Neural progenitor cell (in vitro differentiated cells): ENCODE measurements at places on chromosomes 11 and 22.

GRCh38 chr11:134858783-134859480 lies 446.9 kb upstream of the B3GAT1 start:
- no peak for DNase-seq

DNA sequence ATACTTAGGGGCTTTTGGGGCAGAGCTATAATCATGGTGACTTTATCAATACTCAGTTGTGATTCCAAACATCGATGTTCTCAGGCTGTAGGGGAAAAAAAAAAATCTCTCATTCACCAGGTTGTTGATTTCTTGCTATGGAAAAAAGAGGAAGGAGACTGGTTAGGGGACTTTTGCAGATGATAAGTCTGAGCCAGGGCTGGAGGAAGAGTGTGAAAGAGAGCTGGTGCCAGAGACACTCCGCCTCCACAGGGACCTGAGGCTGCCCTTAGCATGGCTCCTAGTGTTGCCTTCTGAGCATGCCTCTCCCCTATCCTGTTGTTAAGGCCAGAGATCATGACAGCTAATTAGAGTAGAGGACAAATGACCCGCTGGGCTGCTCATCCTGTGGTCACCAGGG lies 16.9 kb downstream of the UPB1 start:
- DNase-seq: no peak

DNA sequence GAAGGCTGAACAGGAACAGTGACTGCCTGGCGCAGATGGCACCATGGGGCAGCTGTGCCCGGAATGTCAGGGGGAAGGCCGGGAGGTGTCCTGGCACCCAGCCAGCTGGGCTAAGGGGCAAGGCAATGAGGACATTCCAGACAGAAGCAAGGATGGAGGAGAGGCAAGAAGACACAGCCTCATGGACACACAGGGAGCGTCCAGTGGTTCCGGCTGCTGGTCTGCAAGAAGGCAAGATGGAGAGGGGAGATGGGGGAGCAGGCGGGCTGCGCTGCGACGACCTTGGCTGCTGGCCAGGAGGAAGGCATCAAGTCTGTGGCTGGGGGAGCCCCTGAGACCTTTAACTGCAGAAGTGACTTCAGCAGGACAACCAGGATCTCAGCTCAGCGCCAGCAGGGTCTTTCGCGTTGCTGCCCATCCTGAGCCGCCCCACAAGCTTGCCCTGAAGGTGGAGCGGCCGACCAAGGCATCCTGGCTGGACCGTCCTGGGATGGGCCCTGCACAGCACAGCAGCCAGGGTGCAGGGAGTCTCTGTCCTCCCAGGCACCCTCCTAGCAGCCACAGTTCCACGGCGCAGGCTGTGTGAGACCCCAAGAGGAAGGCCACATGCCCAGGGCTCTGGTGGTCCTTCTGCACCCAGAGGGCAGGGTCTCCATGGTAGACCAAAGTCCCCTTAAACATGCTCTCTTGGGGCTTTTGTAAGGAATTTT lies 531.7 kb downstream of the BRD1 start:
- no peak for DNase-seq

DNA sequence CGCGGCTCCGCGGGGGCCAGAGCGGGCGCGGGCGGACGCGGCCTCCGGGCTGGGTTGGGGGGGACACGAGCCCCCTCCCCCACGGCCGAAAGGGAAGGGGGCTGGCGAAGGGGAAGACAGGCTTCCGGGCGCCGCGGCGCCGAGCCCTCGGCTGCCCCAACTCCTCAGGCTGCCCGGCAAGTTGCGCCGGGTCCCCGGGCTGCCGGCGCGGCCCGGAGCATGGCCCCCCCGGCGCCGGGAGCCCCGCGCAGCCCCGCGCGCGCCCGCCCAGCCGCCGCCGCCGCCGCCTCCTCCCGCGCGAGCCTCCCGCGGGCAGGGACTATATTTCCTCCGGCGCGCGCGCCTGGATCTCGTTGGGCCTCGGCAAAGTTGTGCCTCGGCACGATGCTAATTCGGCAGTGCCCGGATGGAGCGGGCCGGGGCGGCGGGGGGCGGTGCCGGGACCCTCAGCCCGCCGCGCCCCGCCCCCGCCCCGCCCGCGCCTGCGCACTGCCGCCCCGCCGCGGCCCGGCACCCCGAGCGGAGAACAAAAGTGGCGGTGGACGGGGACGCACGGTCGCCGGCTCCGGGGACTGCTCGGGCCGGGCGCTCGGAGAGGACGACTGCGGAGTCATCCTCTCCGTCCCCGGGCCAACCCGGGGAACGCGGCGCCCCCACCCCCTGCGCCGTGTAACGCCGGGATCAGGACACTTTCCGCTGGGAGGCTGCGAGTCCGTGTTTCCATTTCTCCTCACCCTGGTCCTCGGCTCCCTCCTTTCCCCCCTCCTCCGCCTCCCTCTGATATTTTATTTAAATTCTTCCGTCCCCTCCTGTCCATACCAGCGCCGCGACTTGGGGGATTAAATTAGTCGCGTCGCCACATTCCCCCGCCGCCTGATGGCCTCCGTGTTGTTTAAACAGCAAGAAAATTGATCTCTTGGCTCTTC lies at the start of gene PHF21B:
Gene PHF21B (minus strand): TSS at position 400 of the 926 bp plus-strand sequence. CDS start 456 bp downstream, outside the sequence.
- peak; percentile 97 for DNase-seq

DNA sequence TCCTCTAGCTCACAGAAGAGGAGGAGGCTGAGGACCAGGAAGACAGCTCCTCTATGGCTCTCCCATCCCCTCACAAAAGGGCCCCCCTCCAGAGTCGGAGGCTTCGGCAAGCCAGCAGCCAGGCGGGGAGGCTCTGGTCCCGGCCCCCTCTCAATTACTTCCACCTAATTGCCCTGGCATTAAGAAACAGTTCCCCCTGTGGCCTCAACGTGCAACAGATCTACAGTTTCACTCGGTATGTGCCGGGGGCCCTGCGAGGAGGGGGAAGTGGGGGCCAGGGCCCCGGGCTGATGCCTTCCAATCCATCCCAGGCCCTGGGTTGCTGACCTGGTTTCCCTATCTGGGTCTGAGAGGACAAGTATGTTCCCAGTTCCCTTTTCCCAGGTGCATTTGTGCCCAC lies 7.9 kb downstream of the FOXR1 start:
- DNase-seq: peak; percentile 80

DNA sequence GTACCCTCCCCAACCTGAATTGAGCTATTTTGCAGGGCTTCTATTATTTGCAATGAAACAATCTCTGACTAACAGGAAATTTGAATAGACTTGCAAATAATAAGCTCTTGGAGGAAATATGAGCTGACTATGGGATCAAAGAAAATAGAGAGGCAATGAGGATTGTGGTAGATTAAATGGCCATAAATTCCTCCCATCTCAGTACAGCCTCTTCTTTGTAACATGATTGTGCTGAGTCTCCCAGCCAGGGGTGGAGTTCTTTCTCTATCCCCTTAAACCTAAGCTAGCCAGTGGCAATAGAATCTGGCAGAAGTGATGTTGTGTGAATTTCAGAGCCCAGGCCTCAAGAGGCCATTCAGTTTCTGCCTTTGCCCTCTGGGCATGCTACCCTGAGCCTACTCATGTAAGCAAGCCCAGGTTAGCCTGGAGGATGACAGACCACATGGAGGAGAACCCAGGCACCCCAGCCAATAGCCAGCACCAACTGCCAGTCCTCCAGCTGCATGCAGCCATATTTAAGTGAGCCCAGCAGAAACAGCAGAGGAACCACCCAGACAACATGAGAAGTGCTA lies 86.8 kb upstream of the TP53I11 start:
- no peak for DNase-seq

DNA sequence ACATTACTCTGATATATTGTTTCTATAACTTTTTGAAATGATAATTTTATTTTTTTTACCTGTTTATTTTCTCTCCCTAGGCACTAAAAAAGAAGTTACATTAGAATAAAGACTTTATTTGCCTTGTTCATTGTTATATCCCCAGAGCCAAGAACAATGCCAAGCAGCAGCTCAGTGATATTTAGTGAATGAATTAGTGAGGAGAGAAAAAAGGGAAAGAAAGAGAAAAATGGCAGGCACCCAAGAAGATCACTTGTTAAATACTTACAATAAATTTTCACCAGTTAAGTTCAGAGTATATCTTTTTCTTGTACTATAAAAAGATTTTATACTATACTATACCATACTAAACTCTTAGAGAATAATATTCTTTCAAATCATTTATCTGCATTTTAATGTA lies 13.3 kb upstream of the ANO5 start:
- no peak for DNase-seq

GRCh38 chr11:71178076-71178475 lies 74.3 kb downstream of the SHANK2 start:
- DNase-seq: no peak

DNA sequence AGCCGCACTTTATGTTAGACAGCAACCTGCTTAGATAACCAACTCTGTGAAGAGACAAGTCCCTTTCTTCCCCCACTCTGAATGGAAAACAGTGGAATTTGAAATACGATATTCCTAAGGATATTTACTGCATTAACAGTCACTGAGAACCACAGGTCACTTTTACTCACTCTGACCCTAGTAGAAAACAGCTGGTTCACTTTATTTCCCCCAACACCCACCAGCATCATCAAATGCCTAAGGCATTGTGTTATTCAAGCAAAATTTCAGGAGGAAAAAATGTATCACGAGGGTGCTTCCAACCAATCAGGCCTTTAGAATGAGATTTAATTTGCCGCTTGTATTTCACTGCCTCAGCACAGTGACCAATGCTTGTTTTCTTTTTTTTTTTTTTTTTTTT lies 1134.1 kb upstream of the CCDC90B start:
- peak; percentile 16 for DNase-seq

DNA sequence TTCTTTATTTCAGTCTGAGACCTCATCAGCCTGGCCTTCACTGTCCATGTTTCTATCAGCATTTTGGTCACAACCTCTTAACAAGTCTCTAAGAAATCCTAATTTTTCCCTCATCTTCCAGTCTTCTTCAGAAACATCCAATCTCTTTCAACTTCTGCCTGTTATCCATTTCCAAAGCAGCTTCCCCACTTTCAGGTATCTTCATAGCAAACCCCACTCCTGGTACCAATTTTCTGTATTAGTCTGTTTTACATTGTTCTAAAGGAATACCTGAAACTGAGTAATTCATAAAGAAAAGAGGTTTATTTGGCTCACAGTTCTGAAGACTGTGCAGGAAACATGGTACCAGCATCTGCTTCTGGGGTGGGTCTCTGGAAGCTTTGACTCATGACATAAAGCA lies 8.1 kb upstream of the OR6X1 start:
- DNase-seq: no peak

DNA sequence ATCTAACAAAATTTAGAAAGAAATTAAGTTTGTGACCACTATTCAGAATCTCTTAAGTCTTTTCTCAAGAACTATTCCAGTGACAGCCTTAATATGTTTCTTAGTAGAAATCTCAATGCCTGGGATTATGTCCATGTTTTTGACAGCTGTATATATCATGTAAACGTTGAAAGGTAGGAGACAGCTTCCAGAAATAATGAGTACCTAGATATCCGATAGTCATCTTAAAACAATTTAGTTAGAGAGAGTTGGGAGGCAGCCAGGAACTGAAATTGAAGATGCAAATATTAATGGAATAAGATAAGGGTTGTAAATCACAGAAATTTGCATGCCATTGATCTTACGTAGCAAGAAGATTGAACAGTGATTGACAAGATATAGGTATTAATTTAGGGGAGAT lies 955.2 kb downstream of the JRKL start:
- no peak for DNase-seq

- DNase-seq: no peak
Measured at GRCh38 chr11:93772123-93772522, 12.0 kb upstream of the MED17 start.

DNA sequence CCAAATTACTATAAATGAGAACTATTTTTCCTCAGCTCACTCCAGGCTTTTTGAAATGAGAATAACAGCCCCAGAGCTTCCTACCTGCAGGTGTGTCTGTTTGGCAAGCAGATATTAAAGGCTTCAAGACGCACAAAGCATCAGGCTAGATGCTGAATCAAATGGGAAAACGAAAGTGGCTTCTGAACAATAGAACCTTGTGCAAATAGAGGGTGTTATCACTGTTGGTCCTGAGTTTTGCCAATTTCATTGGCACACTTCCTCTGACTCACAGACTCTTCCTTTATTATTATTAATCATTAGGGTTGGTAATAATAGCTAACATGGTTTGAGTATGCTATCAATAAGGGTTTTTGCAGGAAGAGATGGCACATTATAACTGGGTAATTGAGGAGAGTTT lies 13.4 kb downstream of the SYT13 start:
- no peak for DNase-seq

GRCh38 chr22:46996595-46997310 lies 234.3 kb downstream of the TBC1D22A start:
- DNase-seq: no peak

GRCh38 chr11:44309478-44310205 lies at the start of gene ALX4:
Gene ALX4 (minus strand): TSS chr11:44310139. CDS start chr11:44310062, 77 bp downstream.
- peak; percentile 89 for DNase-seq

DNA sequence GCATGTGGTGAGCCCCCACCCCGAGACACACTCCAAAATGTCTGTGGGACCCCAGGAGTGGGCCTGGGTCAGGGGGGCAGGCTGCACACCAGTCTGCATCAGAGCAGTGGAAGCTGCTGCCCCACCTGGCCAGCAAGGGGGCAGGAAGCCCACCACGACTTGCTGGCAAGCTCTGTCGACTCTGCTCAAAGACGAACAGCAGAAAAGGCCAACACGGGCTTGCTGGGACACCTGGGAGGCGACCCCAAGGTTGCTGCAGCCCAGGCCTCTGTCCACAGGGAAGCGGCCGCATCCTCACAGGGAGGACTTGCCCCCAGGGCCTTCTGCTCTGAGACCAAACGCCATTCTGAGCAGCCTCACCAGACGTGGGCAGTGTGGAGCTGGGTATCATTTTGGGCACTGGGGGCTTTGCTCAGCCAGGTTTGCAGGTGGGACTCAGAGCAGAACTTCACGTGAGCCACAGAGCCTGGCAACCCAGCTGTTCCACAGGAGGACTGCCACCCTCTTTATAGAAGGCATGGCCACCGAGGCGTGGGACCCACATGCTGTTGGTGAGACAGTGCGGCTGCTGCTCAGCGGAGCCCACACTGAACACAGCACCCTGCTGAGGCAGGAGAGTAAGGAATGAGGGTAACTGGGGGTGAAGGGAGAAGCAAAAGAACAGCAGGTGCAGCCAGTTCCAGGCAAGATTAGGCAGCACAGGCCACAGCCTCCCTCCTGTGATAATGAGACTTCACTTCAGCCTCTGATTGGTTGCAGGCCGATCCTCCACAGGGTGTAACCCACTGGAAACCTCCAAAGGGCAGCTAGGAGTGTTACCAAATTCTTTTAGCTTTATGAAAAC lies 11.0 kb downstream of the IL17REL start:
- DNase-seq: peak; percentile 64

GRCh38 chr11:130403271-130403804 lies 25.1 kb downstream of the ADAMTS8 start:
- no peak for DNase-seq

DNA sequence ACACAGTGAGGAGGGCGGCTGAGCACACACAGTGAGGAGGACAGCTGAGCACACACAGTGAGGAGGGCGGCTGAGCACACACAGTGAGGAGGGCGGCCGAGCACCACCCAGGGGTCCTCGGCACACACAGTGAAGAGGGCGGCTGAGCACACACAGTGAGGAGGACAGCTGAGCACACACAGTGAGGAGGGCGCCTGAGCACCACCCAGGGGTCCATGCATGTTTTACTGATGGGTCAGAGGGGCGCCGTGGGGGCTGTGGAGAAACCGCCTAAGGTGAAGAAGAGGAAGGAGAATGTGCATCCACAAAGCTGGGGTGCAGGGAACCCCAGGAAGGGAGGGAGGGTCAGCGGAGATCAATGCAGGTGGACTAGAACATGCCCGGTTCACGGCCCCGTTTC lies 461.8 kb downstream of the BRD1 start:
- DNase-seq: no peak
